ENCODE measurements at places on chromosomes 1 and 21.

GRCh38 chr1:231690059-231690458, 63.5 kb downstream of the DISC1 start:
- DNase-seq: no peak

GRCh38 chr1:42961312-42962091, 2.8 kb upstream of the SLC2A1 start:
- DNase-seq: no peak

DNA sequence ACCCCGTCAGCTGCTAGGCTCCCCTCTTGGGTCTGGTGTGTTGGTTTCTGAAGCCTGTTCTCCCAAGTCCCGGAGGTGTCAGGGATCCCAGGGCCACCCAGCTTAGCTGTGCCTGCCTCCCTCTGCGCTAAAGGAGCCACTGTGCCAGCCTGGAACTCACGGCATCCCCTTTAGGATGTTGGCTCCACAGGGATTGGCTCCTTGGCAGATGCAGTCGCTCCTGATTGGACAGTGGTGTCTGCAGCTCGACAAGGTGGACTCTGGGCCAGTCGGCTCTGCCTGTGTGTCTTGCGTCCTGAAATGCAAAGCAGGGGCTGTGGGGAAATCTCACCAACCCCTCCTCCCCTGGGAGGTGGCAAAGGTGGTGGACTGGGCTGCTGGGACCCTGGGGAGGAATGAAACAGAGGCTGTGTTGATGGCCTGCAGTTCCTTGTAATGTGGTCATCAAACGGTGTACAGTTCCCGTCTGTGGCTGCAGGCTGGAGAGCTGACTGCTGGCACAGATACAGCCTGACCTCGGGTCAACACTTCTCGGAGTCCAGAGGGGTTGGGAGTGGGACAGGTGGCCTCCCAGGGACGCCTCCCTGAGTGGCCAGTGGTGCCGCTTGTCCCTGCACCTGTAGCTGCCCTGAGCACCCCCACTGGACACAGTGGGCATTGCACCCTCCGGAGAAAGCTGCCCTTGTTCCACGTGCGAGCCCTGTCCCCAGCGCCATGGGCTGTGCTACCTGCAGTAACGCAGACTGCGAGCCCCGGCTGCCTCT, 11.5 kb upstream of the KCNAB2 start:
- no peak for DNase-seq

DNA sequence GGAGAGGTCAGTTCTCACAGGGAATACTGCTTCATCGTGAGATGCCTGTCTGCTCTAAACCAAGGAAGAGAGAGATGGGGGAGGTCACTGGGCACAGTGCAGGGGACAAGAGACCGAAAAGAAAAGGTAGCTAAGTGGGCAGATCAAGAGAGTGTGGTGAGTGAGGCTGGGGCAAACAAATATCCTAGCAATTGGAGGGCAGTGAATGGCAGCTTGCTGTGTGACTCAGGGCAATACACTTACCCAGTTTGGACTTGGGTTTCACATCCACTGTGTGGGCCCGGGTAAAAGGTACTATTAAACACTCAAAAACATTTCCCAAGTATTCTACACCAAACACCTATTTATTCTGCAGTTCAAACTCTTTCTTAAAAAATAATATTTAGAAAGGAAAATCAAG, 10.2 kb downstream of the PLXNA2 start:
- DNase-seq: no peak

DNA sequence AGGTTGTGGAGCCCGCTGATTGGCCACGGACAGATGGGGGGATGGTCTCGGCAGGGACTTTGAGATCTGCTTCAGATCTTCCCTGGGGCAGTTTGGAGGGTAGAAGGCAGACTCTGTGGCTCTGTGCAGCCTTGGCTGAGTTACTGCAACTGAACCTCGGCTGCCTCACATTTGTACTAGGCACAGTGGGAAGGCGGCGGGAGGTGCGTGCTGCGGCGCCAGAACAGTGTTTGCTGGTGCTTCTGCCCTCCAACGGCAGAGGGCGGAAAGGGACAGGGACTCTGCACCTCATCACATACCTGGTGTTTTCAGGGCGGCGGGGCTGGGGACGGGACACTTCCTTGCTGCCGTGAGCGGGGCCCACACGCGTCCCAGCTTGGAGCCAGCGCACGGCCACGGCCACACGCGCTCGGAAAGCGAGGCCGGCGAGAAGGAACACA, 26.2 kb downstream of the SLC66A1 start:
- DNase-seq: no peak

GRCh38 chr1:202122639-202123335, at the start of gene GPR37L1:
Gene GPR37L1, plus strand, starts transcription at chr1:202122917. Its CDS starts 47 bp downstream, at chr1:202122964.
- no peak for DNase-seq

DNA sequence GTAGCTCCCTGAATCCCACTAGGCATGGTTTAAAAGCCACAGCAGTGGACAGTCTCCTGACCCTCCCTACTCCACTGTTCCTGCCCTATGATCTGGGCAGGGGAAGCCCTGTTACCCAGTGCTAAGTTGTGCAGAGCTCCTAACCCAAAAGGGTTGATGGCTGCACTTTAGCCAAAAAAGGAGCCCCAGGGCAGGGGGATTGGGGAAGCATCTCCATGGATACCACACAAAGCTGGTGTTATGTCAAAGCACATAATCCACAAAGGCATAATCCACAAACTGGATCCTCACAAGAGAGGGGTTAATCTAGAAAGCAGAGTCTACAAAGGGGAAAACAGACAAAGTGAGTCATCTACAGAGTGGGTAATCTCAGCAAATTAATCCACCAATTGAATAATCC, 5.7 kb downstream of the RSPO1 start:
- DNase-seq: no peak

- no peak for DNase-seq
Measured at GRCh38 chr1:233328142-233328921, 808 bp downstream of the MAP3K21 start.

- DNase-seq: no peak
Measured at GRCh38 chr1:117686907-117687306, 81.1 kb downstream of the TENT5C start.
